ENCODE measurements at places on chromosomes 11 and 22.

DNA sequence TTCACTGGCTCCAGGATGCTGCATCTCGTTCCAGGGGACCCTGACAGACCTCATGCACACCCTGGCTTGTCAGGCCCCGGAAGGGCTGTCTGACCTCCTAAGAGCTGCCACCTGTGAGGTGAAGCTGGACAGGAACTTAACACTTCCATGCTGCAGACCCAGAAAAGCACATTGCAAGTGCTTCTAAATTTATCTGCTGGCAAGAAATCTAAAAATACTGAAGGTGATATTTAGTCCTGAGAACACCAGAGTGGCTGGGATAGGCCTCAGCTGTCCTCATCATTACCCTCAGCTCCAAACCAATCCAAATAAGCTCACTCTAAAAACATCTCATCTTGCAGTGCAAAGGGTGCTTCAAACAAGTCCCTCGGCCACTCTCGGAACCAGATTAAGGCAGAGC is 46.7 kb downstream of the ABTB2 start:
- DNase-seq = no peak

DNA sequence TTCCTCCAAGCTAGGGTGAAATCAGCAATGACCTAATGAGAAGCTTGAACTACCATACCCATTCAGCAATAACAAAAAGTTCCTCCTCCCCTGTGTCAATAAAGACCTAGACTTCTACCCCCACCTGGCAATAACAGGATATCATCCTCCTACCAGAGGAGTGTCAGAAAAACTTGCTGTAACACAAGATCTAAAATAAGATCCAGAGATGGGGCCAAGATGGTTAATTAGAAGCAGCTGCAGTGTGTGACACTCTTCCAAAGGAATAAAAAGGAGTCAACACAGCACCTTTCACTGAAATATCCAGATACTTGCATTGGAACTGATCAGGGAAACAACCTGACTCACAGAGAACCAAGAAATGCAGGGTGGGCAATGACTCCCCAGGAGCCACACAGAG is 84.4 kb upstream of the ARHGAP42 start:
- no peak for DNase-seq

DNA sequence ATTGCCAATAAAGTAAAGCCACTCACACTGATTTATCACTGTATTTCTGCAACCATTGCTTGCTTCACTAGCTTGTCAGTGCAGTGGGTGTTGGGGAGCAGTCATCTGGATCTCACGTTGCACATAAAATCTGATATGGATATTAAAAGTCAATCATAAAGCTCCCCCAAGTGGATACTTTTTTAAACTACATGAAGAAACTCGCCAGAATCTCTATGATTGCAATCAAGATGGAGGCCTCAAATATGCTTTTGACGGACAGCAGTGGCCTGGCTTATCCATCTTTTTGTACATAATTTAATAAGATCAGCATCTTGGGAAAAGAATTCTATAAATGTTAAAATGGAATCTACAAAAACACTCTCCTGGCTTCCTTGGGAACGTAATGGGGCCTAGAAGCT is 137.7 kb downstream of the WT1 start:
- DNase-seq = no peak

DNA sequence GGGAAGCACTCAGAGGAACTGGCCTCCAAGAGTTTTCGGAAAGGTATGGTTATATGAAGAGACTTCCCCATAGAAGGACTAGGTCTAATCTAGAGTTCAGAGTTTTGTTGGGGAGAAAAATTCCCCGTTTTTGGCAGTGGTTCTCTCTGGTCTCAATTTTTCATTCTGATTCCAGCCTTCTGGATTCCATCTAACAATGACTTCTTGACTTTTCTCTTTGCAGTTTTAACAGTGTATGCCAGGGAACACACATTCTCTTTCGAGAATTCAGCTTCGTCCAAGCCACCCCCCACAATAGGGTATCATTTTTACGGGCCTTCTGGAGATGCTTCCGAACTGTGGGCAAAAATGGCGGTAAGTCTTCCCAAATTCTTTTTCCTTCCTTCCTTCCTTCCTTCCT is 115.6 kb downstream of the CSTPP1 start:
- DNase-seq = no peak

DNA sequence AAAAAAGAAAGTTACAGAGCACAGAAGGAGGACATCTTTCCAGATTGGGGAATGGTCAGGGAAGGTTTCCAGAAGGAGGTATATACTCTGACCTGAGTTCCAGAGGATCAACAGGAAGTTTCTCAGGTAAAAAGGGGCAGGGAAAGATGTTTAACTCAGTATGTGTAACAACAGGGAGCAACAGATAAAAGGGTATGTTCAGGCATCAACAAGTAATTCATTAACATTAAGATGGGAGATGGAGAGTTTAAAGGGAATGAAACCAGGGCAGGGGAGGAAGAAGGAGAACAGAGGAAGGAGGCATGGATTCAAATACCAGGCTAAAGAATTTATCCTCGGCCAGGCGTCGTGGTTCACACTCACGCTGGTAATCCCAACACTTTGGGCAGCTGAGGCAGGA is 2.5 kb upstream of the DENND5A start:
- DNase-seq = no peak

GRCh38 chr11:26575946-26576345 is 3.9 kb upstream of the MUC15 start:
- no peak for DNase-seq

- DNase-seq = no peak
Observed at GRCh38 chr22:48105259-48105658, 1342.8 kb downstream of the TBC1D22A start.

DNA sequence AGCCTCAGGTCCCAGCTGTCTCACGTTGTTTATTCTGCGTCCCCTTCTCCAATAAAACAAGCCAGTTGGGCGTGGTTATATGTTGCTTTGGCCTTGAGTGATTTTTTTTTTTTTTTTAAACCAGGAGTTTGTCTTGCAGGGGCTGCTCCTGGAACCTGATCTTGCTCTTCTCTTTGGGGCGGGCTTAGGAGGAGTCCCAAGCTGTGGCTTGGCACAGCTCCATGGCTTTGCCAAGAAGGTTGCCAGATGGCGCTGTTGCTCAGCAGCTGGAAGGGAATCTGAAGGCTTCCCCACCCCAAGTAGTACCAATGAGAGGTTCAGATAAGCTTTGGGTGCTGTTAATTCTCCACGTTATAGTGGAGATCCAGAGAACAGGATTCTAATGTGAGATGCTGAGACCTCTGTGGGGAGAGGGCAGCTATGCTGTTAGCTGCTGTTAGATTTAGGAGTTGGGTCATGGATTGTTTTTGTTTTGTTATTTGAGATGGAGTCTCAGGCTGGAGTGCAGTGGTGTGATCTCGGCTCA is 2.0 kb upstream of the FERMT3 start:
- no peak for DNase-seq

- DNase-seq = no peak
Observed at GRCh38 chr11:105032495-105032894, 2.4 kb downstream of the CASP1 start.

DNA sequence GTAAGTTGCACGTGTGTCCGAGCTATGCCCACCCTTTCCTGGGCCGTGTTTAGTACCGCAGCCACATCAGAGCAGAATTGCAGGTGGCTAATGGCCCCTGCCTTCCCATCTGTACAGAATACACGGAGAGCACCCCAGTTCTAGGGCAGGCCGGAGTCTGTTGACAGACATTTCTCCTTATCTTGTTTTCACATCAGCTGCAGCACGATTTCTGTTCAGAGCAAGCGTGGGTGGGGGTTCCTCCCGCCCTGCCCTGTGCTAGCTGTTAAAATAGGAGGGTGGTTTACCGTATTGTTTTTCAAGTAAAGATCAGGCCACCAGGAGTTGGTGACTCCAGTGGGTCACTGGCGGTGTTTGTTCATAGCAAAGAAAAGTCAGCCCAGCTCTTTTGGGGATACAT is 41.1 kb downstream of the UBASH3B start:
- DNase-seq = no peak

DNA sequence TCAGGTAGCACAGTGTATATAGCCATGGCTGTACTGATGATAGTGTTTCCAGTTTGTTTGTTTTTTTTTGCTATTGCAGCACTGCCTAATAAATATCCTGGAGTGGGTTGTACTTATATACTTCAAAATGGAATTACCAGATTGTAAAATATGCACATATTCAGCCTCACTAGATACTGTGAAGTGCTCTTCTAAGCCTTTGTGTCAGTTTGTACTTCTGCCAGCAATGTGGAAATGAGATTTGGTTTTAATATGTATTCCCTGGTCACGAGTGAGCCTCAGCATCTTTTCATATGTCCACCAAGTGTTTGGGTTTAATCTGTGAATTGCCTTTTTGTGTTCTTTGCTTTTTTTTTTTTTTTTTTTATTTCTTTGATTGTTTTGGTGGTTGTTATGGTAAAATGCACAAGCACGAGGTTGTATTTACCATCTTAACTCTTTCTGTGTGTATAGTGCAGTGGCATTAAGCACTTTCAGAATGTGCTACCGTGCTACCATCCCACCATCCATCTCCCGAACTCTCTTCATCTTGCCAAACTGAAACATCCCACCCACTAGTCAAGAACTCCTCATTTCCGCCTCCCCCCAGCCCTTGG is 34.9 kb downstream of the ST3GAL4 start:
- no peak for DNase-seq

GRCh38 chr11:45391168-45391850 is 105.2 kb upstream of the SYT13 start:
- no peak for DNase-seq

DNA sequence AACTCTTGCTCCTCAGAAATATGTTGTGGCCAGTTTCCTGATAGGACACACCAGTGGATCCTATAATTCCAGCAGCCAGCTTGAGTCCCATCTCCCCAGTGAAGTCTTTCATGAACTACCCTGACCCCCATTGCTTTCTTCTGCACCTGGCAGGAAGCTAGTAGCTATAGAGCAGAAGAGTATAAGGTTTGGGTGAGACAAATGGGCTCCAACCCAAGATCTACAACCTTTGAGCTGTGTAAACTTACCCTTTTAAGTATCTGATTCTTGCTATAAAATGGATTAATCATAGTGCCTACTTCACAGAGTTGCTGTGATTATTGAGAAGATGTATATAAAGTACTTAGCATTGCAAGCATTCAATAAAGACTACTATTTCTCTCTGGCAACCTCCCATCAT is 396.9 kb upstream of the CADM1 start:
- no peak for DNase-seq

DNA sequence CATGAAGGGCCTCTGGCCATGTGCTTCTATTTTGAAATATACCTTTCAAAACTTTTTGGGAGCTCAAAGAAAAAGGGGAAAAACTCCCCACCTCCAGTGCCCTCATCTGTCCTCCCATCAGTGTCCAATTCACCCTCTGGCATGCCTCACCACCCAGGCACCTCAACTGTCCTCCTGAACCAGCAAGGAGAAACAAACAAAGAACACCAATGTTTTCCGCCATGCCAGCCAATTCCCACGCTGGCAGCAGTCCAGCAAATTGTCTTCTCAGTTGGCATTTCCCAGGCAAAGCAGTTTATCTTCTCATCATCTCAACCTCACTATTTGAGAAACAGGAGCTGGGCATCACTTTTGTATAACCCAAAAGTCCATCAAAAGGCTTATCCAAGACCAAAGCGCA is 496.9 kb downstream of the SOX6 start:
- no peak for DNase-seq

DNA sequence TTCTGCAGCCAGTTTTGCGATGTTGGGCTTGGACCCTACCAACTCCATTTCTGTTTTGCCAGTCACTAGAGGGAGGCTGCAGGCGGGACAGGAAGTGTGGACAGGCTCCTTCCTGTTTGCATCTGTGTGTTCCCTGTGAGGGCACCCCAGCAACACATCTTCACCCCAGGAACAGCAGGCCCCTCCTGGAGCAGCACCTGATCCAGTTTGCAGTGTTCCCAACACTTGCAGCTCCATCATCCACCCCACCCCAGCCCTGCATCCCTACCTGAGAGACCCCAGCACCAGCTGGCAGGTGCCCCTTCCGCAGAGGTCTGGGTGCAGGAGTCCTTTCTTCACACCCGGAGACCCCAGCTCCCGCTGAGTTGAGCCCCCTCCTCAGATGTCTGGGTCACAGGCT is 7.4 kb upstream of the VSIG10L2 start:
- no peak for DNase-seq

- no peak for DNase-seq
Observed at GRCh38 chr11:66570079-66570849, 1.9 kb upstream of the CTSF start.

- no peak for DNase-seq
Observed at GRCh38 chr11:211295-211694, 3.8 kb downstream of the RIC8A start.

- no peak for DNase-seq
Observed at GRCh38 chr11:73176874-73177155, 34.7 kb upstream of the FCHSD2 start.

GRCh38 chr11:45150301-45150700 is 3.9 kb downstream of the PRDM11 start:
- no peak for DNase-seq

GRCh38 chr22:27766679-27767078 is 34.9 kb downstream of the MN1 start:
- DNase-seq = no peak

DNA sequence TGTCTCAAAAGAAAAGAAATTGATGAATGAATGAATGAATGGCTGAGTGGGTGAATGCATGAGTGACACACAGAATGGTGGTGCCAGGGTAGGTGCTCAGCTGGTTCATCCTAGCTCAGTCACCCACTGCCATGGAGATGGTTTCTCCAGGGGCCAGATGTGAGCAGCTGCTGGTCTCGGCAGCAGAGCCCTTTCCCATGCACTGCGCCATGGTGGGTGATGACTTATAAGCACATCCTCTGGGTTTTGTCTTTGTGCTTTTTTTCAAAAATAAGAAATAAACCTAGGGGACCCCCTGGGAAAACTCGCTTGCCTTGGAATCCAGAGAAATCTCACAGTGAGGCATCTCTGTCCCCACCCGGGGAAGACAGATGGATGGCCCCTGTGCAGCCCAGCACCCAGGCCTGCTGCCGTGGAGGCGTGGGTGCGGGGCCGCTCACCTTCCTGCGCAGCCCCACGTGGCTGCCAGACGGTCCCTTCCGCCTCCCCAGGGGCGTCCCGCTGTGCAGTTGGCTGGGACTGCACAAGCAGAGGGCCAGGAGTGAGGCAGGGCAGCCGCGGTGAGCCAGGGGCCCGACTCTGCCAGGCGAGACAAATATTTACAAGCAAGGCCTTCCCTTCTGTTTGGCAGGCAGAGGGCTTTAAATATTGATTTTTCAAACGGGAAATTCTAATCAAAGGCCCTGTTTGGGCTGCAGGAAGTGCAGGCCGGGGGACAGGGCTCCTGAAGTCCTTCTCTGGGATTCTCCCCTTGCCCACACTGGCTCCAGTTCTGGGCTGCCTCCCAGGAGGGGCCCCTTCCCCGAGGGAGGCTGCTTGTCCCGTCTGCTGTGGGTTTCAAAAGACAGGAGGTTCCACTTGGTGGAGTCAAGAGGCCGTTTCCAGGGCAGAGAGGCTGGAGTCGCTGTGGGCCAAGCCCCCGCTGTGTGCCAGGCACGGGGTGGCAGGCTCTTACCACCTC is 24.3 kb downstream of the MPPED1 start:
- no peak for DNase-seq
